ENCODE measurements at places on chromosomes 5 and 9. TPM values are rescaled to one million over a fixed set of nuclear protein-coding genes. Genes with fewer than 3 reads are reported as not detected.
A peak's percentile ranks its signal among the peaks of the same experiment; 100 is the strongest.

The FLT4 gene
- total RNA-seq, result not detected

The IL13 gene
- not detected for total RNA-seq

The POU5F2 gene
- 0.10 TPM for total RNA-seq

DNA sequence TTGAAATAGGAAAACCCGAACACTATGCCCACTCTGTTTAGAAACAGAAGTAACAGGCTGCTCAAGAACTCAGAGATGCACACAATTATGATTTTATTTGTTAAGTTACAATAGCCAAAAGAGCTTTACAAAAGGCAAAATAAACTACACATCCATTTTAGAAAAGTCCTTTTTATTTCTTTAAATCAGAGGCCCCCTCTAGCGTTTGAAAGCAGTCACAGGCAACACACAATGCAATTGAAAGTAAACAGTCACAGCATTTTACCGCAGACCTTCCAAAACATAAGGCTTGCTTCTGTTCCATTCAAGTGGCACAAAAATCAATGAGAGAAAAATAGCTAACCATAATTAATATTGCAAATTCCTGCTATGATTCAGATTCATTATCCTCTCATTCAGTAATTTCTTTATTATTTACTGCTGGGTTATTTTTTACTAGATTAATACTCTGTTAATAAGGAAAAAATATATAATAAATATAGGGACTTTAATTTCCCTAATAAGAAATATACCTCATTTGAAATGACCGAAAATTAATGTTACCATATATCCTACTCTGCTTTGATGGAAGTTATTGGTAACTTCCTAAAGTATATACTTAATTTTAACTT is 78.3 kb downstream of the CEP120 start:
- DNase-seq, result peak; percentile 15

- DNase-seq, result no peak
Observed at GRCh38 chr5:159947708-159948358, 31.6 kb downstream of the ADRA1B start.

DNA sequence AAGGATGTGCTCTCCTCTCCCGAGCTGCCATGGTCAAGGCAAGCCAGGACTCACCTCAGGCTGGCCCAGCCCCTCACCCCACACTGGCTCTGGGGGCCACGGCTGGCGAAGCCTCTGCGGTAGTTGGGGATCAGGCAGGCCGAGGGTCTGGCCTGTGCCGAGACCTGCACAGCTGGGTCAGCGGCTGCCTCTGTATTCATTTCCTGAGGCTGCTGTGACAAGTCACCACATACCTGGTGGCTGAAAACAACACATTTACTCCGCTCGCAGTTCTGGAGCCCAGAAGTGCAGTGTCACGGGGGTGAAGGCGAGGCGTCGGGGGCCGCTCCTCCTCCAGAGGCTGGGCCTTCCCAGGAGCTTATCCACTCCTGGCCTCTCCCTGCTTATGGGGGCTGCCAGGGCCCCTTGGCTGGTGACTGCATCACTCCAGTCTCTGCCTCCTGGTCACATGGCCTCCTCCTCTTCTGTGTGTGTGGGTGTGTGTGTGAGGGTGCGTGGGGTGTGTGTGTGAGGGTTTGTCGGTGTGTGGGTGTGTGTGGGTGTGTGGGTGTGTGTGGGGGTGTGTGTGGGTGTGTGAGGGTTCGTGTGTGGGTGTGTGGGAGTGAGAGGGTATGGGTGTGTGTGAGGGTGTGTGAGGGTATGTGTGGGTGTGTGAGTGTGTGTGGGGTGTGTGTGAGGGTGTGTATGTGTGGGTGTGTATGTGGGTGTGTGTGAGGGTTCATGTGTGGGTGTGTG is 3.2 kb upstream of the SCGB3A1 start:
- DNase-seq, result no peak

- peak; percentile 43 for DNase-seq
Observed at GRCh38 chr5:59296317-59297264, 596.9 kb downstream of the PDE4D start.

- DNase-seq, result no peak
Observed at GRCh38 chr9:111298111-111298510, 31.9 kb downstream of the OR2K2 start.

- DNase-seq, result no peak
Observed at GRCh38 chr5:177403102-177403791, 2.8 kb upstream of the PFN3 start.
